ENCODE measurements at places on chromosomes 2 and 18.

- no peak for DNase-seq
These were observed 35.2 kb downstream of the NPPC start for GRCh38 chr2:231890896-231891513.

DNA sequence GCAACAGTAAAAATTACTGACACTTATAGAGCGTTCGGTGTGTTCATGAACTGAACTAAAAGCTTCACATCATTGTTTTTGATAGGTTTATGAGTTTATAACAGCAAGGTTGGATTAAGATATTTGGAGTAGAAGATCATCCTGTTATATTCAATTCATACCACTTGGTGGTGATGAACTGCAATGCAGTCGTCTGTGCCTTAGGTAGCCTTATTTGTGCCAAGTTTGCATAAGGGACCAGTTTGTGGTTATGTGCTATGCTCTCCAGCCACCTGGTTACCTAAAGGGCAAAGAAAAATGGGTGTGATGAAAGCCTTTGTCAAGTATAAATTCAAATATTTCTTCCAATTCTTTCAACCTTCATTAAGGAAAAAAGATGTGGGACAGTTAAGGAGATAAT is 150.9 kb upstream of the KCNH7 start:
- DNase-seq = no peak

DNA sequence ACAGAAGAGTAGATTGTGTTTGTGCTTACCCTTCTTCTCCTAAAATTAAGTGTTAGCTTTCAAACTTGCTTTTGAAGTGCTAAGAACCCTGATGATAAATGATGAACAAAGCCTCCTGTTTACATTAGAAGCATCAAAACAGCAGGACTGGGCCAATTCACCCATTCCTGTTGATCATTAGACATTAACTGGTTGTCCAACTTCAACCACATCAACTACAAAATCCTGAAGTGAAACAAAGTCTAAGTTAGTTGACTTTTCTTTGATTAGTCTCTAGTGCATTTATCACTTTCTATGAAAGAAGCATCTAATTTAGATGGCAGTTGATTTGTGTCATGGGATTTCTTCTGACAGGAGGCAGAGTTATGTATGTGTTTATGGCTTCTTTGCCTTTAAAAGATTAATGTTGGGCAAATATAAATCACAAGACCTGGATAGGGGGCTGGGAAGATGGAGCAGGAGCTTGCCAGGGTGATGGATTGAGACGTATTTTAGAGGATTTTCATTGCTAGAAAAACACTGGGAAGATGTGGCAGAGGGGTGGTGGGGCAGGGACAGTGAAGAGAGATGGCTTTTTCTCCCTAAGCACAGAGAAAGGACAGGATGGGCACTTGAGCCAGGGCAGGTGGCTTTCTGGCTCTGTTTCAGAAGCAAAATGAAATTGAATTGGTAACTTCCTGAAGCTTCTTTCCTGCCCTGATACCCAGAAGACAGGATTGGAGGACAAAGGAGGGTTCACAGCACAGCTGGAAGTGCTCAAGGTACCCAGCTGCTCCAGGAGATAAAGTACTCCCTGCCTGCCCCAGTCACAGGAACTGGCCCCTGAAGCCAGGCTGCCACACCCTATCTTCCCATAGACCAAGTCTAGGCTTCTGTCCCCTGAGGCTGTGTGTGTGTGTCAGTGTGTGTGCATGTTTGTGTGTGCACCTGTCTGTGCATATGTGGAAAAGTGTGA is 20.5 kb downstream of the GYPC start:
- no peak for DNase-seq

DNA sequence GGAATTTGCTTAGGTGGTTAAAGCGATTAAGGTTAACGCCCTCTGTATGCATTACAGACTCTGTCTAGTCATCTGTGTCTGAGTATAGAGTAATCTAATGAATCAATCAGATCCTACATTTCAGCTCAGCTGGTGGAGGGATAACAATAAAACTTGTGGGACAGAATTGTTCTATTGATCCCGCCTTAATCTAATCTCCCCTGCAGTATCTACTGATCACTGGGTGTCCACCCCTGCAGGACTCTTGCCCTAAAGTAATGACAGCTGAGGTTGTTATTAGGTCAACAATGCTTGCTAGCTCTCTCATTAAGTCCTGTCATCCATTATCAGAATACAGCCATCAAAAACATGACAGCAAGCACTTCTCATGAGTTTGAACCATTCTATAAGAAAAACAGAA is 462.6 kb upstream of the TMEFF2 start:
- no peak for DNase-seq

- DNase-seq = no peak
These were observed 417.9 kb downstream of the PID1 start for GRCh38 chr2:228853151-228853550.

DNA sequence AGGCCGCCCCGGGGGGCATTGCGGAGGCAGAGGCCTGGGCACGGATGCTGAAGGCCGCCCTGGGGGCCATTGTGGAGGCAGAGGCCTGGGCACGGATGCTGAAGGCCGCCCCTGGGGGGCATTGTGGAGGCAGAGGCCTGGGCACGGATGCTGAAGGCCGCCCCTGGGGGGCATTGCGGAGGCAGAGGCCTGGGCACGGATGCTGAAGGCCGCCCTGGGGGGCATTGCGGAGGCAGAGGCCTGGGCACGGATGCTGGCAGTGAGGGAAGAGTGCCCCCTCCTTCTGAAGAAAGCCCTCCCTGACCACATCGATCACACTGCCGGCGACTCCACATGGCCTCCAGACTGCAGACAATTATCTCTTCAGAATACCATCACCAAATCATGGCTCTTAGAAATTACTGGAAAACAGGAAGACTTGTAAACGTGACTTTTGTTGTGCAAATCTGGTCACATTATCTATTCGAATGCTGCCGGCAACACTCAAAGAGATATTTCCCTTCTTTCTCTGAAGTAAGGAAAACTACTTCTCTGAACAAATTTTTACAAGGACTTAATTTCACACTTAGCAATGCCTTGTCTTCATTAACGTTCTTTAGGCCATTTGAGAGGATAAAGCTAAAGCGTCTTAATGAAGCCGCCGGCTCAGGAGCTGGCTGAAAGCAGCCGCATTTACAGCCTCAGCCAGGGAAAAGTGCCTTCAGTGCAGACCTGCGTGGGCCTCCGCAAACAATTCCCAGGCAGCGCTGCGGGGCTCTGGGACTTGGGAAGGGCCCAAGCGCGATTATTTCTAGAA is 18.1 kb upstream of the SNTG2 start:
- no peak for DNase-seq

DNA sequence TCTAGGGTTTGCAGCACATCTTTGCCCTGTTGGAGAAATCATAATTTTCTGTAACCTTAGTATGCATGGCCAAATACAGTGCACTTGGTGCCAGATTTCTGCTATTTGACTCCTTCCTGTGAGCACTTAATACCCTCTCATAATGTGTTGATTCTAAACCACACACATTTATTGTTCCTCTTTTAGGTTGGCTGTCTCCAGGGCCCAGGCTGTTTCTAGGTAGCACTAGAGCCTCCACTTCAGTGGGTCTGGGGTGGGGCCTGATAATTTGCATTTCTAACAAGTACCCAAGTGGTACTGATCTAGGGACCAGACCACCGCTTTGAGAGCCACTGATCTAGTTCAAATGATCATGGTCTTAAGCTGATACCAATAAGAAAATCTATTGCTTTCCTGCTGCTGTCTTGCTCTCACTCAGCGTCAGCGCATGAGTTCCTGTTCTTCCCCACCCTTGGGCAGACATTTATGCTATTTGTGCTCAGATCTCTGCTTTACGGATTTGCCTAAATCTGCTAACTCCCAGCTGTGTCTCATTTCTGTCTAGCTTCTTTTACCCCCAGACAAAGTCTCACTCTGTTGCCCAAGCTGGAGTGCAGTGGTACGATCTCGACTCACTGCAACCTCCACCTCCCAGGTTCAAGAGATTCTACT is 7.4 kb downstream of the PTRHD1 start:
- no peak for DNase-seq

GRCh38 chr2:170375192-170375591 is 197.2 kb downstream of the MYO3B start:
- DNase-seq = no peak

- DNase-seq = no peak
These were observed 60.4 kb upstream of the SOS1 start for GRCh38 chr2:39181297-39181696.

DNA sequence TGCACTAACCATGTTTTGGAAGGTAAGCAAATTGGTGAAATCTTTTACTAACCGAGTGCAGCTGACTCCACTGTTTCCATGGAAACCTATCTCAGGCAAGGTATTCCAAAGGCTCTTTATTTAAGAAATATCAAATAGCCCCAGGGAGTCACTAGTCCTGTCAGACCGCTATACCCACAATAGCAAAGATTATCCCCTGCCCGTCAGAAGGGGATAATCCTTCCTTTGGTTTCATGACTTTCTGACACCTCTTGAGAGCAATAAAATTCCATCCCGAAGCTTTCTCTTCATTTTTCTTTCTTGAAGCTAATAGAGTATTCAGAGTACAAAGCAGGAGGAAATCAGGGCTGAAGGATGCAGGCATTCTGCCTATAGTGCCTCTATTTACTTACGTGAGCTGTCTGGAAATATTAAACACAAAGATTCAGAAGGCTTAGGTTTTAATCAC is 34.7 kb upstream of the MAP2 start:
- no peak for DNase-seq

- DNase-seq = no peak
These were observed 72.1 kb downstream of the COL3A1 start for GRCh38 chr2:189046320-189046719.

- no peak for DNase-seq
These were observed 3.9 kb downstream of the INPP4A start for GRCh38 chr2:98448441-98449145.

DNA sequence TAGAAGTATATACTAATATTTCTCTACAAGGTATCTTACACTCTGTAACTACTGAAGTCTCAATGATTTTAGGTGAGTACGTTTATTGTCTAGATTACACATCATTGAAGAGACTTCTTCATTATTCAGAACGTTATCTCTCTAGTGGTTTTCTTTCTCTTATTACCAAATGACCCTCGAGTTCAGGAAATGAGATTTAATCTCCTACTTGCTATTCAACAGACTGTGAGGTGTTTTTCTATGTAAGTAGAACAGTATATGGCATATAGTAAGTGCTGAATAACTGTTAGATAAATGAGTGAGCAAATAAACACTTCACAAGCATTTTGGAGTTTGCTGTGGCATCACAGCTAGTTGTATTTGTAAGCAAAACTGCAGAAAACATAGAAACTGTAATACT is 947.2 kb upstream of the SLC39A10 start:
- DNase-seq = no peak

- no peak for DNase-seq
These were observed 229.1 kb upstream of the FN1 start for GRCh38 chr2:215664847-215665525.

DNA sequence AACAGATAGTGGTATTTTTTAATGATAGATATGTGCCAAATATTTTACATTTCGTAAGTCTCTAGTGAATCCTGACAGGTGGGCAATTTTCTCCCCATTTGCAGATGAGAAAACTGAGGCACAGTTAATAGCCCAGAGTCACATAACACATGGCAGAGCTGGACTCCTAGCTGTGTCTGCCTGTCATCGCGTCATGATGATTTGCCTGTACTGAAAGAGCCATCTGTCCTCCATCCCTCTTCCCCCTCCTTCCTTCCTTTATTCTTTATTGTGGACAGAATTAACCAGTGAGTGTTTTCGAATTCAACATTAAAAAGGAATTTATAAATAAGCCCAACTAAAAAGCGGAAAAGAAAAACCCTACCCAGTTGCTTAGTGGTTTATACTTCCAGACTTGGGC is 3.2 kb downstream of the DNAJB2 start:
- DNase-seq = no peak

DNA sequence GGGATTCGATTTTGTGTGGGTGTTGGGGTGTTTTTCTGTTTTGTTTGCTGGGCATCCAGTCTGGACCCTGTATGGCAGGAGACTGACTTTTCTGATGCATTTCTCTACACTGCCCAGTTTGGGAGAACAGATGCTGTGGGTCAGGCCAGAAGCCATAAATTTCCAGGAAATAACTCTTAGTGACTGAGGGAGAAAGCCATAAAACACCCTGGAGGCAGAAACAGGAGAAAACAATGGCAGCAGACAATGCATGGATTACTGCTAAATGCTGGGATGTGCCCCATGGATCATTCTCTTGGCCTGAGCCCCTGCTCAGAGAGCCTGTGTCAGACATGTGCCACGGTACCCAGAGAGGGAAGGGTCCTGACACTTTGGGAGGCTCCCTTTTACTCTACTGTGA is 133.6 kb upstream of the CAPN13 start:
- no peak for DNase-seq

GRCh38 chr2:159136391-159136790 is 150.1 kb downstream of the WDSUB1 start:
- DNase-seq = no peak

DNA sequence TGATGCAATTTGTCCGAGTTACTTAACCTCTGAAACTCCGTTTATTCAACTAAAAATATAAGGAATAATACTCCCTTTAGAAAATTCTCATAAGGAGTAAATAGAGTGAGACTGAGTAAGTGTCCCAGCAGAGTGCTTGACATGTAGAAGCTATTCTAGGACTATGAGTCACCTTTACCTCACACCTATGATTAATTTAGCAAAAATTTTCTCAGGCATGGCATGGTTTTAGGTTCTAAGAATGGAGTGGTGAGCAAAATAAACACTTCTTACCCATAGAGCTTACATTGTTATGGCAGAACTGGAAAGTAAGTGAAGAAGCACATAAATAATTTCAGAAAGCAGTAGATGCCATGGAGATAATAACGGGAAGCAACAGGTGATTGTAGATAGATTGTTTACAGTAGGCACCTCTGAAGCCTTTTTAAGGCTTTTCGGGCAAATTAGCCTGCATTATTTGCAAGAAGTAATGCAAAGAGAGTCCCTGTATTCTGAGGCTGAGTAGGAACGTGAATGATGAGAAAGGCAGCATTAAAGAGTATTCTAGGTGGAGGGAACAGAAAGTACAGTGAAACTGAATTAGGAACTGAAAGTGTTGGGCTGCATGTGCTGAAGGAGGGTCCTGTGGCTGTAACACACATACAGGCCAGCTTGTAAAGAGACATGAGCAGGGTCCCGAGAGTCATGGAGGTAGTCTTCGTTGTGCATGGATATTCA is 209.2 kb downstream of the ZNF407 start:
- no peak for DNase-seq

DNA sequence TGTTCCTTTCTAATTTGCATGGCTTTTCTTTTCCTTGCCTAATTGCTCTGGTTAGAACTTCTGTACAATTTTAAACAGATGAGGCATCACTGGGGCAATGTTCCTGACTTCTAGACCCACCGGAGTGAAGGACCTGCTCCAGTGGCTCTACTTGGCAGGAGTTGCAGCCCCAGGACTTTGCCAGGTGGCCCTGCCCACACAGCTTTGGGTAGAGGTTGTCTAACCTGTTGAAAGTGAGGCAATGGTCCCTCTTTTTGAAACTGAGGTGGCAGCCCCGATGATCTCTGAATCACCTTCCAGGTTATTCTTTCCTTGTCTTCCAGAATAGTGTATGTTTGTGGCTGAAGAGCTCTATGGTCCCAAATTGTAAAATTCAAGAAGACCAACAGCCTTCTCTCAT is 29.9 kb upstream of the ZNF512 start:
- DNase-seq = no peak

GRCh38 chr2:62724886-62725711 is 19.6 kb downstream of the EHBP1 start:
- no peak for DNase-seq

Measured in stimulated activated CD4-positive, alpha-beta T cell treated with anti-CD3 and anti-CD28 coated beads, TNF-alpha, amount 100 ng/mL, for 1 hour (primary cell).